ENCODE measurements at places on chromosomes 5 and 9.

- DNase-seq, result no peak
Measured at GRCh38 chr5:61052882-61053281, 107.9 kb downstream of the NDUFAF2 start.

DNA sequence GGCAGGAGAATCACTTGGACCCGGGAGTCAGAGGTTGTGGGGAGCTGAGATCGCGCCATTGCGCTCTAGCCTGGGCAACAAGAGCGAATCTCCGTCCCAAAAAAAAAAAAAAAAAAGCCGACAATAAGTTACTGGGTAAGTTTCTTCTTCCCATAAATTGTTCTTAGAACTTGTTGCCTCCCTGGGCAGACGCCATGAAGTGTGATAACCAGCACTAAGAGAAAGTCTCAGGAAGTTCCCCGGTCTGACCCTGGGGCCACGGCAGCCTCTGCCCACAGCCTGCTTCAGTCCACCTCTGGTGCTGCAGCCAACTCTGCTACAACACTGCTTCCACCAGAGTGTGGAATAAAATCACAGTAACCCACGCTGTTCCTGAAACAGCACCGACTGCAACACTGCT lies 19.1 kb downstream of the LPCAT1 start:
- no peak for DNase-seq

GRCh38 chr5:177958696-177959095 lies 37.3 kb downstream of the PROP1 start:
- DNase-seq, result no peak

- DNase-seq, result no peak
Measured at GRCh38 chr9:114682846-114683245, 854 bp upstream of the TEX48 start.

GRCh38 chr5:150519560-150519945 lies 11.6 kb downstream of the NDST1 start:
- DNase-seq, result no peak

- no peak for DNase-seq
Measured at GRCh38 chr5:83227611-83228010, 150.3 kb downstream of the XRCC4 start.

- DNase-seq, result no peak
Measured at GRCh38 chr9:134186471-134187109, 22.2 kb upstream of the RNU6ATAC start.

DNA sequence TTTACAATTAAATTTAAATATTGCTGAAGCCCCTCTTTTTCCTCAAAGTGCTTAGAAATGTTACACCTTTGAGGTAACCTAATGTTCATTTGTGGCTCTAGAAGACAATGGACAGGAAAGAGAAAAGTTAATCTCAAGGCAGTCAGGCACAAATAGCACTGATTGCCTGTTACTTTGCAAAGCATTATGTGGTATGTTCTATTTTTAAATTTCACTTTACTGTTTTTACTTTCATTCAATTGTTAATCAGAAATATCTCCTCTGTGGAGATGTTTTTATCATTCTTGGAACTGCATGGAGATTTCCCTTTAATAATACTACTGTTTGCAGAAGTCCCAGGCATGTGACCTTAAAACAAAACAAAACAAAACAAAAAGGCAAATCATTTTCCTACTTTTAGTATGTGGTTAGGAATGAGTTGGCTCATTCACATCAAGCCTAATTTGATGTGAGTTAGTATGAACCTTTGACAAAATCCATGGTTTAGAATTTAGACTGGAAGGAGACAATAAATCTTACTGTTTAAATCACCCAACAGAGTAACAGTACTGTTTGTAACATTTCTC lies 67.5 kb downstream of the CWC27 start:
- no peak for DNase-seq

DNA sequence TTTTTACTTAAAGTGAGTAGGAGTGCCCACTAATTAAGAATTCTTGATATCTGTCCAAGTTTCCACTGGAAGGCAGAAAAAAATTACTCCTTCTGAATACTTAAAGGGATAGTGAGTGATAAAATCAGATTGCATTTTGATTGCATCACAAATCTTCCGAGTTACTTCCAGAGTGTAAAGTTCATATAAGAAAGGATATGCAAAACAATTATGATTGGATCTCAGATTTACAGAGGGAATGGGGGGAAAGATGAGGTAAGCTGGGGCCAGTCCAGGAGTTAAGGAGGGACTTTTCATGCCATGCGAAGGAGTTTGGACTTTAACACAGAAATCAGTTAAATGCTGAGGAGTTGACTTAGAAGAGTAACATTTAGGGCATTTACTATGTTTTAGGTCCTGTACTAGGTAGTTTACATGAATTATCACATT lies 9.3 kb upstream of the RNF145 start:
- DNase-seq, result no peak

GRCh38 chr9:109064963-109065702 lies 51.8 kb upstream of the CTNNAL1 start:
- no peak for DNase-seq

- no peak for DNase-seq
Measured at GRCh38 chr5:168752012-168752411, 172.8 kb upstream of the PANK3 start.

- no peak for DNase-seq
Measured at GRCh38 chr5:142375944-142376411, 51.2 kb upstream of the SPRY4 start.

GRCh38 chr5:176830995-176831423 lies 20.6 kb downstream of the UNC5A start:
- no peak for DNase-seq

DNA sequence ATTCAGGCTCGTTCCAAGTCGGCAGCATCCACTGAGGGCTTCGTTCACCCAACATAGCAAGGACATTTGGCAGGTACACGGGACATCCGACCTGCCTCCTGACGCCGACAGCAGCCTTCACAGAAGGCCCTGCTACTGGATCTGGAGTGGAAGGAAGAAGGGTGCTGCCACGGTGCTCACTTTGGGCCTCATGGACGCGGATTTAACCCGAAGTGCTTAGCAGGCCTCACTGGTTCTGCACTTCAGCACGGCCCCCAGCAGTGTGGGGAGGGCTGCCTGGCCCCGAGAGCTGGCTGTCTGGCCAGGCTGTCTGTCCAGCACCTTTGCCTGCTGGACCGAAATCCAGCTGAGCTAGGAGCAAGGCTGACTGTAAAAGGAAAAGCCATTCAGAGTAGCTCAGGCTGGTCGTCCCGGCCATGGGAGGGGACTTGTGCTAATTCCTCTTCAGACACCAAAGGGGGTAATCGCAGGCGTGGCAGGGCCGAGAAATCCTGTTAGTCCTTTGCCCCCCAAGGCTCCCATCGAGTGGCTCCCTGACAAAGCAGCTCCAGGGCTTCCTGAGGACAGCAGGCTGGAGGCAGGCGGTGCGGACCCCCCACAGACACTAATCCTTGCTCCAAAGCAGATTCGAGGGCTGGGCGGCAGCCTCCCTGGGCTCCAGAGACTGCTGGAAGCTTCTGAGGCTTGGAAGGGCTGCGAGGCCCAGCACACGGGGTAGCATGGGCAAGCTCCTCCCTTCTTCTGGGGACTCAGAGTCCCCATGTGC lies 11.1 kb upstream of the RXRA start:
- no peak for DNase-seq

DNA sequence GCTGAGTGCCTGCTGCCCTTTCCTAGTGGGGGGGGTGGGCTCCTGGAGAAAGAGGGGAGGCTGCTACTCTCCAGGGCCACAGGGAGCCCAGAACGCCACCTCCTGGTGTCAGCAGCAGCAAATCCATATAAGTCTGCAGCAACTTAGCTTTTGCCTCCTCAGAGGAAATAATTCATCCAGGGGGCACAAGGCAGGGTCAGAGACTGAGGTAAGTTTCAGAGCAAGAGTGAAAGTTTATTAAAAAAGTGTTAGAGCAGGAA lies 4.0 kb upstream of the CLPTM1L start:
- no peak for DNase-seq

DNA sequence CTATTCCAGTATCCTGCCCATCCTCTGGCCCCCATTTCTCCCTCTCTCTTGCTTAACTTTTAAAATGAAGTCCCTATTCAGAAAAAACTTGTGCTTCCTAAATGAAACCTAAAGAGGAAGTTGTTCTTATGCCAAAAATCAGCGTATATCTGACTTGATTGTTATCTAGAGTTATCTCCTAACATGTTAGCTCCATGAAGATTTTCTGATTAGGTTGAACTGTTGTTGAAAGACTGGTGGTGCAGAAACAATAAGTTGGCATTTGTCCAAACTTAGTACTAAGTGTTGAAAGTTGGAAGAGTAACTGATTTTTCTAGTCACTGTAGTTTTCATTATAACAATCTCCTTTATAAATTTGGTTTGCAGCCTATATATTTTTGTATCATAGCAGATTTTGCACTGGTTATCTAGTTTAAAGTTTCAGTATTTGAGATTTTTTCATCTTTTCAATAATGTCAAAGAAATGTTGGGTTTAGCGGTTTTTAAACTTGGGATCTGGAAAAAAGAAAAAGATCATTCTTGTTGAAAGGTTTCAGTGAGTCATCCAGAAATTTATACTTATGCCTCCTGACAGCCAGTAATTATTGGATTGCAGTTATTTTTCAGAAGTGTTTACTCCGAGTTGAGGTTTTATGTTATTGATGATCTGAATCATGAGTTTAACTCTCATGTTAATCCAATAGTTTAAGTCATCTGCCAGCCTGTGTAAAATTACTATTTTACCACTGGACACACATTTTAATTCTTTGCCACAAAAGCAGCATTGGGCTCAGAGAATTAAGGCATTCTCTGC lies 60.6 kb downstream of the PAM start:
- no peak for DNase-seq

DNA sequence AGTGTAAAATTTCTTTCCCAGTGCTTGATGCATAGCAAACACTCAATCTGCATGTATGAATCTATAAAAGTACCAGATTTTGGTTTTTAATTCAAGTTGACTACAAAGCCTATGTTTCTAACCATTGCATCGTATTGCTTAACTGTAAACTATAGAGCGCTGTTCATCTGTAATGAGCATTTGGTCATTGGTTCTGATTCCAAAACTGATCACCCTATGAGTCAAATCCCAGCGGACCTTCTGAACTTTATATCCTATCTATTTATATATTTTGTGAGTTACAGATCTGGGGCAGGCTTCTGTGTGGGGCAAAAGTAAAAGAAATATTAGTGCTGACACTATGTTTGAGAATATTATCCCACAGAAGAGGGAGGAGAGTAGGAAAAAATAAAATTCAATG lies 305.7 kb upstream of the TNC start:
- no peak for DNase-seq

- no peak for DNase-seq
Measured at GRCh38 chr5:143495110-143495509, 91.6 kb upstream of the NR3C1 start.

Data from putamen (tissue), 1 donor.